ENCODE measurements at places on chromosomes 11 and 22.

DNA sequence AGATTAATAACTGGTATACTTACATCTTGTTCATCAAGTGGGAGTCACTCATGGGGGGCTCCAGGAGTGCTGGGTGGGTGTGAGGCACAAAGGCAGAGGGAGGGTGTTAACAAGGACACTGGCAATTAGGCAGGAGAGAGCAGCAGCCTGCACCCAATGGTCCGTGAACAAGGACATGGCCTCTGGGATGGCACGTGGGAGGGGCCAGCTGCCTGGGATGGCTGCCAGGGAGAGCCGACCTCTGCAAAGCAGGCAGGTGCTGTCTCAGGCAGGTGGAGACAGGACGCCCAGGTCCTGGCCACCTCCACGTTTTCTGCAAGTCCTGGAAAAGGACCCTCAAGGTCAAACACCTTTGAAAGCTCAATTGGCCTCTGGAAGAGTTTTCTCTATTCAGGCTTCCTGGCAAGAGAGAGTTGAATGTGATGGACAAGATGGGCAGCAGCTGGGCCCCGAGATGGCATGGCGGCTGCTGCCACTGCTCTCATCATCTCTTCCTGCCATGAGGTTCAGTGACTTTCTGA lies 257.1 kb downstream of the BUD13 start:
- no peak for DNase-seq

DNA sequence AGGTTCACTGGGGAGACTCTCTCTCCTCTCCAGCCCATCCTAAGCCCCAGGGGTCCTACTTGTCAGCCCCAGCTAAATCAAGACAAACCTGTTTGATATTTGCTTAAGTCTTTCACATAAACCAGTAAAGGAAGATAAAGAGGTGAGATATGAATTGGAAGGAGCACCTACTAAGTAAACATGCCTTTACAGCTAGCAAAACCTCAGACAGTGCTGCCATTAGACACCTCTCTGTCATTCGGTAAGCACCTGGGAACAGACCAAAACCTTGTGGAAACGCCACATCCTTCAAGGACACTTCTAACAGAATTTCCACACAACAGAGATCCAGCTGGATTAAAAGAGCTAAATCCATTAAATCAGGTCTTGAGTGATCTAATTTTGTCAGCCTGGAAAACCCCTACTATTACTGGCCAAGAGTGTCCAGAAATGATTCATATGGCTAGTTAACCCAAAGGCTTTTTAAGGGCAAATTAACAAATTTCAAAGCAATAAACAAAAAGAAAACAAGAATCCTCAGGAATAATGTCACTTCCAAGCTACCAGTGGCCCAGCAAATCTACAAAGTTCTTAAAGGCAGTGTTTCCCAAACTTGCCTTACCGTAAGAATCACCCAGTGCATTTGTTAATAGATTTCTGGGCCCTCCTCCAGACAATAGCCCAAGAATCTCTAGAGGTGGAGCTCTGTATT lies 2.4 kb downstream of the VPS37C start:
- peak; percentile 98 for DNase-seq

DNA sequence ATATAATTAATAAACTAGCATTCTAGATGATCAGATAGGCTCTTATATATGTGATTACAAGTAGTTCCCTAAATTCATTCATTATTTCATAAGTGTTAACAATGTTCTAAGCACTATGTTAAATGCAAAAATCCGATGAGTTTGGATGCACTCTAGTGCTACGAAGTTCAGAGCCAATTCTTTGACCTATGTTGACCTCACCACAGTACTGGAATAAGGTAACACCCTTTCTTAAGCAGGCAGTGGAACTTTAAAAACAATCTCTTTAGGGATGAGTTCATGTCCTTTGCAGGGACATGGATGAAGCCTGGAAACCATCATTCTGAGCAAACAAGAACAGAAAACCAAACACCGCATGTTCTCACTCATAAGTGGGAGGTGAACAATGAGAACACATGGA lies 68.3 kb upstream of the UCP3 start:
- no peak for DNase-seq

GRCh38 chr22:28981818-28982499 lies 79.7 kb downstream of the C22orf31 start:
- peak; percentile 97 for DNase-seq

DNA sequence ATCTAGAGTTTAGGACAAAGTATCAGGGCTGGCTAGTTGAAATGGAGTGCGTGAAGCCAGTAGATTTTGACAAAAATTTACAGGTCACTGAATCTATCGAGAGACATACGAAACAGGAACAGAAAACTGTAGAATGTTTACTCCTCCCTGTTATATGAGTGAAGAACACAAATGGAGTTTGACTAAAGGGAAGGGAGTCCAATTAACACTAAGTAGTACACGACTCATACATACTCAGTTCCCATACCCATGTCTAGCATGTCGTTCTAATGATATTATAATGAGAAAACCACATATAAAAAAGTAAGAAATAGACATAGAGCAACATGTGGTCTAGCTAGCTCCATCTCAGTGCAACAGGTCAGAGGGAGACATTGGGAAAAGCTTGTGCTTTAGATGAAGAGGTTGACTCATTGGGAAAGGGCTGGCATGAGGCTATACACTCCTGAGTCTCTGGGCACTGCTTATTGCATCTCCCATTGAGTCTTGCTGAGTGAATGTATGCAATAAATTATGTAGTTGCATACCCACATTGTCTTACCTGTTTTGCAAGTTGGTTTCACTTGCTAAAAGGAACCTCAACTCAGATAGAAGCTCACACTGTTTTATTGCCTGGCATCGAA lies 43.5 kb downstream of the CD44 start:
- no peak for DNase-seq

DNA sequence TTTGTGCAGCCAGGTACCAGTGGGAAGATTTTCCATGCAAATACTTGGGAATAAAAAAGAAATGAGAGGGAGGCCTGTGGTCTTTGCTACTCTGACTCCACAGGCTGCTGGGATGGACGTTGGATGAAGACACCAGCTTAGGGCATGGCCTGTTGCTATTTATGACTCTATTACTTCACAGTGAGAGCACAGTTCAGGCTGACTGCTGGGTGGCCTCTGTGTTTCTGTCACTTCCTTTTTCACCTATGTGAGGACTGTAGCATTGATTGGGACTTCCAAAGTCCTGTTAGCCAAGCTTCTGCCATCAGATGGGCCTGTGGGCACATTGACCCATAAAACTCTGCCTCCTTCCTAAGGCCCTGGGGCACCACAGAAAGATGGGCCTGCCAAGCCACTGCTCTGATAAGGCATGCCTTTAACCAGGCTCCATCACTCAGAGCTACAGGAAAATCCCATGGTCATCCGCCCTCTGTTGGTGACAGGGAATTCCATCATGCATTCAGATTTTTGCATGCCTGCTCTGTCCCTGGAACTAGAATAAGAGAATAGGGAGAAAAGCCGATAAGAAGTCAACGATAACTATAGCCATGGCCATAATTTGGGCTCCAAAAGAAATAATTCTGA lies 64.6 kb downstream of the KCNJ1 start:
- no peak for DNase-seq

- DNase-seq = no peak
Observed at GRCh38 chr22:17348464-17349103, 20.7 kb upstream of the CECR2 start.

- DNase-seq = no peak
Observed at GRCh38 chr11:534396-535209, 773 bp downstream of the HRAS start.

GRCh38 chr22:44697423-44698141 lies 4.4 kb upstream of the PRR5 start:
- DNase-seq = no peak

- DNase-seq = no peak
Observed at GRCh38 chr22:29641042-29641699, 37.7 kb downstream of the NF2 start.

DNA sequence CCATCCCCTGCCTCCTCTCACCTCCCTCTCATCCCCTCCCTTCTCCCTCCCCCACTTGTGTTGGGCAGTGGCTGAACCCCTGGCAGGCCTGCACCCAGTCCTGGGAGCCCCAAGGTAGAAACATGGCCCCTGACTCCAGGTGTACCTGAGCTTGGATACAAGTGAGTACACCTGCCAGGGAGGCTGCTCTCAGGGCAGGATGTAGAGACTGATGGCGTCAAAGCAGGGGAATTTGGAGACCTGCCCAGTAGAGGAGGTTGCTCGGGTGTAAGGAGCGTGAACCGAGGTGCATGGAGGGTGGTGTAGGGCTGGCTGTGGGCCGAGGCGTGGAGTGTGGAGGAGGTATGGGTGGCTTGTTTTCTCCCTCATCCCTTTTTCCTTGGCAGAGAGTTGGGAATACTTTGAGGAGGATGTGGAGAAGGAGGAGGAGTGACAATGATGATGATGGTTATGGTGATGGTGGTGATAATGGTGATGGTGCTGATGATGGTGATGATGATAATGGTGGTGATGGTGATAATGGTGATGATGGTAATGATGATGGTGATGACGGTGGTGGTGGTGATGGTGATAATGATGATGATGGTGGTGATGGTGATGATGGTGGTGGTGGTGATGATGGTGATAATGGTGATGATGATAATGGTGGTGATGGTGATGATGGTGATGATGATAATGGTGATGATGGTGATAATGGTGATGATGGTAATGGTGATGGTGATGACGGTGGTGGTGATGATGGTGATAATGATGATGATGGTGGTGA lies 12.3 kb downstream of the MRGPRG start:
- no peak for DNase-seq

GRCh38 chr11:105960252-105961245 lies 61.5 kb downstream of the MSANTD4 start:
- DNase-seq = no peak

DNA sequence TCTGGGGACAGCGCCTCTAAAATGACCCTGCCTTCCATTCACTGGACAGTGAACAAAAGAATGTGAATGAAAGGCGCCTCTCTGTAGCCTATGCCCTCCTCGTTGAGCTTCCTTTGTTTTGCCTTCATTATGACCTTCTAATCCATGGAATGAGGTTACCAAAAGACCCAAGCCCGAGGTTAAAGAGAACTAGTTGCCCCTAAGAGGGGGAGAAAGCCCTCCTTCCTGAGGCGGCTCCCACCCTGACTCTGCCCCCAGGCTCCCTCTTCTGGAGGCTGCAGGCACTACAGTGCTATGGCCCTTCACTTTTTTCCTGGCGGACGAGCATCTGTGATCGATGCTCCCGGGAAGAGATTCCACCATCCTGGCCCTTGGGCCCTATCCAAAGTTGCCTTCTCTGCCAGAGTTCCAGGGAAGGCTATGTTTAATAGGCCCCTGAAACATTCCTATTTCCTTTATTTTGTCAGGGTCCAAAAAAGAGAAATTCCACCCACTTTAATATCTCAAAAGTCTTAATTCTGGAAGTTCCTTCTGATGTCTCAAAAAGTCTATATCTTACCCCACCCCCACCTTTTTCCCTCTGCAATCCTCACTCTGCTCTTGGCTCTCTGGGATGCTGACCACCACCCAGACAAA lies 147.3 kb downstream of the FEZ1 start:
- DNase-seq = no peak

DNA sequence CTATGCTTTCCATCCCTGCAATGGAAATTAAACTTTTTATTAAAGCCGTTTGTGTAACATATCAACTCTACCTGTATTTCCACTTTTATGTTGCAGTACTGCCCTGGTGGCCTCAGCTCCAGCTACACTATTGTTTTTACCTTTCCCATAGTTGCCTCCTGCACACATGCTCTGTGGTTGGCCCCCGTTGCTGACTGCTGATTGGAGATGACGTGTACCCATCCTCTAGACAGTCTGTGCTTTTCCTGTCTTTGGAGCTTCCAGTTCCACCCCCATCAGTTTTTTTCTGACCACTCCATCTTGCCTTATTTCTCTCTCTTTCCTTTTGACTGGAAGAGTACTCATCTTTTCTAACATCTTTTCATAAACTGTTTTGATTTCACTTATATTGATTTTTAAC lies 123.8 kb downstream of the TEAD1 start:
- no peak for DNase-seq

GRCh38 chr11:6703247-6704063 lies 20.3 kb upstream of the MRPL17 start:
- no peak for DNase-seq

DNA sequence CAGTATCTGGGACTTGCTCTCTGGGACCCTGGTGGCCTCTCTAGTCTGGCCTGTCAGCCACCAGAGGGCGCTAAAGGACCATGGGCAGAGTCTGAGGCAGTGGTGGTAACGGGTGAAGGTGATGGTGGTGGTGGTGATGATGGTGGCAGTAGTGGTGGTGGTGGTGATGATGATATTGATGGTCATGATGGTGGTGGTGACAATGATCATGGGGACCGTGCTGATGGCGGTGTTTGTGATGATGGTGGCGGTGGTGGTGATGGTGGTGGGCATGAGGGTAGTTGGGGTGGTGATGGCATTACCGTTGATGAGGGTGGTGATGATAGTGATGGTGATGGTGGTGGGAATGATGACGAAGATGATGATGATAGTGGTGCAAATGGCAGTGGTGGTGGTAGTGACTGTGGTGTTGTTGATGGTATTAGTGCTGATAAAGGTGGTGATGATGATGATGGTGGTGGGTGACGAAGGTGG lies 16.0 kb downstream of the TRPM5 start:
- DNase-seq = no peak

DNA sequence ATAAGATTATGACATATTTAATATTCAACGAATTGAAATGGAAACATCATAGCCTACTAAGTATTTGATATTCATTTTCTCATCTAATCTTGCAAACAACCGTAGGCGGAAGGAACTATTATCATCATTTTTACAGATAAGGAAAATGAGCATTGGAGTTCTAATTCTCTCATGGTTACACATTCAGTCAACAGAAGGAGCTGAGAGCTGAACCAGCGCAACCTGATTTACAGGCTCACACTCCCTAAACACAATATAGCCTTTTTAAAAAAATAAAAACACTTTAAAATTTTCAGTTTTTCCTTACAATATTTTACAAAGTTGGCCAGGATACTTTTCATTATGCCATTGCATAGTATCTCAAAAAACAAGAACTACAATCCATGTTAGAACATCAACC lies 74.8 kb downstream of the APOL5 start:
- DNase-seq = no peak

Data from epithelial cell of proximal tubule (primary cell).